ENCODE measurements at places on chromosomes 4 and X.

GRCh38 chr4:153789741-153790499 lies 1.0 kb upstream of the SFRP2 start:
- H3K4me1 ChIP-seq: peaks cover 50% of the 10 kb centered on the region
- no peaks in the 10 kb centered on the region for H3K36me3 ChIP-seq
- H3K27ac ChIP-seq: peak overlapping the region; percentile 81
- DNase-seq: no peak
- peak overlapping the region; percentile 52 for H3K4me3 ChIP-seq

GRCh38 chr4:15233264-15233597 lies 194.6 kb upstream of the C1QTNF7 start:
- no peaks in the 10 kb centered on the region for H3K36me3 ChIP-seq
- H3K4me1 ChIP-seq: peaks cover 27% of the 10 kb centered on the region
- no peak overlapping the region for H3K4me3 ChIP-seq
- H3K27ac ChIP-seq: peak overlapping the region; percentile 19
- DNase-seq: no peak
- H3K27me3 ChIP-seq: no peaks in the 10 kb centered on the region

- no peak overlapping the region for H3K4me3 ChIP-seq
- no peaks in the 10 kb centered on the region for H3K4me1 ChIP-seq
- H3K27me3 ChIP-seq: no peaks in the 10 kb centered on the region
- no peaks in the 10 kb centered on the region for H3K36me3 ChIP-seq
- no peak for DNase-seq
- no peak overlapping the region for H3K27ac ChIP-seq
Observed at GRCh38 chrX:104670051-104670450, 104.1 kb downstream of the IL1RAPL2 start.

DNA sequence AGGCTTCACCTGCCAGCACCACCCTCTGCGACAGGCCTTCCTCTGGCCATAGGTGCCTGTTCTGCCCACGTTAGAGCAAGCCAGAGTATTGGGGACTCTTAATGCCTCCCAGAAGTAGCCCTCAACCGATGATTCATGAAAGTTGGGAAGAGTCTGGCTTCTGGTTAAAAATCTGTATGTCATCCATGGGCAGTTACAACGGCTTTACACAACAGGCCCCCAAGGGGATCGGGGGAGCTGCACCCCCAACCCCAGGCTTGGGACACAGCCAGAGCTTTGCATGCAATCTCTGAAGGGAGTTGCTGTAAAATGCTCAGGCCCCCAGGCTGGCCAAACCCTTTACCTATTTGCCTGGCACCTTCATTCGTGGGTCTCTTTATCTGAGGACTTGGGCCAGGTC lies 5.4 kb upstream of the CYTL1 start:
- DNase-seq: no peak
- no peaks in the 10 kb centered on the region for H3K36me3 ChIP-seq
- H3K27ac ChIP-seq: peak overlapping the region; percentile 26
- H3K4me1 ChIP-seq: no peaks in the 10 kb centered on the region
- H3K27me3 ChIP-seq: peaks cover 4% of the 10 kb centered on the region

GRCh38 chr4:99710681-99711345 lies 53.2 kb upstream of the C4orf54 start:
- DNase-seq: no peak
- no peaks in the 10 kb centered on the region for H3K4me1 ChIP-seq
- H3K27me3 ChIP-seq: no peaks in the 10 kb centered on the region
- H3K4me3 ChIP-seq: no peak overlapping the region
- no peaks in the 10 kb centered on the region for H3K36me3 ChIP-seq

DNA sequence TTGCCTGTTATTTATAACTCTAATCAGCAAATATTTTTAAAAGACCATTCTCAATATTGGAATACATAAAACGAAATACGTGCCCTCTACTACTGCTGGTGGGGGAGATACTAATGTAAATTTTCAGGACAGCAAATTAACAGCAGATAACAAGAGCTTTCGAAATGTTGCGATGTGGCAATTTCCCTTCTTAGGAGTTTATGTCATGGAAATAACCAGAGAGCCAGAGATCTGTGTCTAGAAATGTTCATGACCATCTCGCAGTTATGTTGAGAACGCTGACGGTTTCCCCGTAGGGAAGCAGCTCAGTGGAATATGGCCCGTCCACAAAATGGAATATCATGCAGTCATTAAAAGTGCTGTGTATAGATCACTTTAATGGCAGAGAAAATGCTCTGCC lies 238.4 kb upstream of the PSAPL1 start:
- no peaks in the 10 kb centered on the region for H3K36me3 ChIP-seq
- no peak overlapping the region for H3K27ac ChIP-seq
- no peaks in the 10 kb centered on the region for H3K4me1 ChIP-seq
- no peak for DNase-seq

DNA sequence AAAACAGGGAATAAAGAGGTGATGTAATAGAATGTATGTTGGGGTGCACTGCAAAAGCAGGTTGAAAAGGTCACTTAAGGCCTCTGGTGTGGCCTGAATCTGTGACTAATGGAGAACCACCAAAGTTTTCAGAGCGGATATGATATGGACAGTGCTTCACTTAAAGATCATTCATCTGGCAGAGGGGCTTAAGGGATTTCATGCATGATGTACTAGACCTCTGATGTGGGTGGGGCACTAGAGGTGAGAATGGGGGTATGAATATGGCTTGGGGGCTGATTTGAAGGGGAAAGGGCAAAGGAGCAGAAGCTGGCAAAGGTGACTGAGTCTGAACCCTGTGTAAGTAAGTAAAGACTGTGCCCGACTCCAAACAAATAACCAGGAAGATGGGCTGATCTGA lies 62.4 kb upstream of the MCF2 start:
- H3K27me3 ChIP-seq: no peaks in the 10 kb centered on the region
- H3K4me3 ChIP-seq: no peak overlapping the region
- H3K27ac ChIP-seq: no peak overlapping the region
- H3K4me1 ChIP-seq: no peaks in the 10 kb centered on the region
- H3K36me3 ChIP-seq: peaks cover 12% of the 10 kb centered on the region

DNA sequence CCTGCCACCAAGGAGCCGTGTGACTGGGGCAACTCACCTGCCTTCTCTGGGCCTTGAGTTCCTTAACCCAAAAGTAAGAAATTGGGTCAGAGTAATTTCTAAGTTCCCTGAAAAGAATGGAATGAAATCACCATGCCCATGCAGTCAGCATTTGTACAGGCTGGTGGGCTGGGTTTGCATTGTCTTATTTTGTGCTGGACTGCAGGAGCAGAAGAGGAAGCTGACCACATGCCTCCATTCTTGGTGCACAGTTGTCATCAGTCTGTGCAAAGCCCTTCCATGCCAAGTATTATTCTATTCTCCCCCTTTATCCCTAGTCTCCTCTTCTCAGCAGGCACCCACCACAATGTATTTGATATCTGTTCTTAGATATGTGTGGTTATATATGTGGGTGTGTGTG lies 56.3 kb downstream of the FHDC1 start:
- peaks cover 26% of the 10 kb centered on the region for H3K4me1 ChIP-seq
- no peak overlapping the region for H3K27ac ChIP-seq
- H3K27me3 ChIP-seq: no peaks in the 10 kb centered on the region
- DNase-seq: no peak
- no peaks in the 10 kb centered on the region for H3K36me3 ChIP-seq
- no peak overlapping the region for H3K4me3 ChIP-seq

DNA sequence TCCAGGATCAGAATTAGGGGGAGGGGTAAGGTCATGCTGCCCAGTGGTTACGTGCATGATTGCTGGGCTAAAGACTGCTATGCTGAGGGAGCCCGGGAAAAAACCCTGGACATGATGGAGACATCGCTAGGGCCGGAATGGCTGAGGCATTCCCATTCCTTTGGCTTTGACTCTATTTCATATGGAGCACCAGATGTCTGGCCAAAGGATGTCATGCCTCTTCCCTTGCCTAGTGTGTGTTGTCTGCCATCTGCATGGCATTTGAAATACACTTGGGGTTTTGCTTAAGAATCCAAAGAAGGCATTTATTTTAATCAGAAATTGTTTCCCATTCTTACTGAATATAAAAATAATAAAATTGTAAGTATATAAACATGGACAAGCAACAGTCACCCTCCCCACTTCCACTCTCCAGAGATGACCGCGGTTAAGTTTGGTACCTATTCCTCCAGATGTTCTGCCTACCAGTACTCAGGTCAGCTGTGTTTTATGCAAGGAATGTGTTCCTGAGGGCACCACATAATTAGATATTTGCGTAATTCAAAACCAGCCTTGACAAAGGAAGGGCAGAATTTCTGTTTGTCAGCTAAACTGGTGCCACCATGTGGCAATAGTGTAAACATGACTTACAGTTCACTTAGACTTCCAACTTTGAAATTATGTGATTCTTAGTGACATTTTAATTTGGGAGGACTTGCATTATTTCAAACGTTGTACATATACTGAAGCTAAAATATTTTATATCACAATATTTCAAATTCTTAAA lies 105.9 kb downstream of the CT47B1 start:
- H3K4me3 ChIP-seq: no peak overlapping the region
- H3K36me3 ChIP-seq: no peaks in the 10 kb centered on the region
- H3K27ac ChIP-seq: no peak overlapping the region
- H3K4me1 ChIP-seq: no peaks in the 10 kb centered on the region

GRCh38 chr4:153000076-153000420 lies 63.9 kb downstream of the FHDC1 start:
- peaks cover 35% of the 10 kb centered on the region for H3K4me1 ChIP-seq
- H3K27me3 ChIP-seq: no peaks in the 10 kb centered on the region
- no peaks in the 10 kb centered on the region for H3K36me3 ChIP-seq

- peak; percentile 70 for DNase-seq
- peak overlapping the region; percentile 65 for H3K27ac ChIP-seq
- H3K36me3 ChIP-seq: no peaks in the 10 kb centered on the region
- no peaks in the 10 kb centered on the region for H3K27me3 ChIP-seq
Observed at GRCh38 chr4:85498068-85498733, 23.3 kb downstream of the ARHGAP24 start.

- peaks cover 6% of the 10 kb centered on the region for H3K4me1 ChIP-seq
- peaks cover 7% of the 10 kb centered on the region for H3K27me3 ChIP-seq
- H3K36me3 ChIP-seq: no peaks in the 10 kb centered on the region
- DNase-seq: no peak
- H3K4me3 ChIP-seq: no peak overlapping the region
- H3K27ac ChIP-seq: no peak overlapping the region
Observed at GRCh38 chr4:8599657-8600056, 7.1 kb downstream of the CPZ start.

DNA sequence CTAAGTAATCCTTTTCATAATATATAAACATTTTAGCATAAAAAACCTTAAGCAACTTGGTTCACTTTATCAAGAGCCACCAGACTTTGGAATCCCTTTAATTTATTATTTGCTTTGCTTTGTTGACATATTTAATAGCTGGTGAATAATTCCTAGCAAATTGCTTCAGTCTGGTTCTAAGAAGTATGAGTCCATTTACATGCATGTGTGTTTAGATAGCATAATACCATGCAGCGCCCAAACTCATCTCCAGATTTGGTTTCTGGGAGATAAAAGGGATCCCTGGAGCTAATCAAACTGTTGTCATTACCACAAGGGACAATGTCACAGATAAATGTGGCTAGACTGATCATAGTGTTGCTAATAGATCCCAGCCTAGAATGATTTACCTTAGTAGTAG lies 111.8 kb downstream of the TMEM144 start:
- H3K27ac ChIP-seq: no peak overlapping the region
- no peak for DNase-seq
- H3K27me3 ChIP-seq: no peaks in the 10 kb centered on the region
- no peaks in the 10 kb centered on the region for H3K36me3 ChIP-seq
- H3K4me3 ChIP-seq: no peak overlapping the region
- no peaks in the 10 kb centered on the region for H3K4me1 ChIP-seq

DNA sequence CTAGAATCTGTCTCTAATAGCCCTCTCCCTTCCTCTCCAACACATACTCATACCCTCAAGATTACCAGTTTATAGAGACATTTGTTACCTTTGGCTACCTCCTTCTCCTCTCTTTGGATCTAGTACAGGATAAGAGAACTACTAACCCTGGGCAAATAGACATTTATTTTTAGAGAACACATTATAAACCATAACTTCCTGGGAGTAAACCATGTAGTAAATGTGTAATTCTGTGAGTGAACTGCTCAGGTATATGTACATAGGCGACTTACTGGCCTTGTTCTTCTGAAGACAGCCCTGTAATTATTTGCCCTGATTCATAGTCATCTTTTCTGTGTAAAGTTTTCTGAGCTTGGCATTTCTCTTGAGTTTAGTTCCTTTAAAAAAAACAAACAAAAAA lies 94.2 kb downstream of the KDM6A start:
- no peak overlapping the region for H3K4me3 ChIP-seq
- H3K4me1 ChIP-seq: no peaks in the 10 kb centered on the region
- no peaks in the 10 kb centered on the region for H3K36me3 ChIP-seq
- no peaks in the 10 kb centered on the region for H3K27me3 ChIP-seq
- DNase-seq: no peak
- no peak overlapping the region for H3K27ac ChIP-seq

GRCh38 chr4:36316607-36317006 lies 35.2 kb downstream of the DTHD1 start:
- H3K27ac ChIP-seq: no peak overlapping the region
- no peaks in the 10 kb centered on the region for H3K36me3 ChIP-seq
- no peak overlapping the region for H3K4me3 ChIP-seq

- H3K36me3 ChIP-seq: no peaks in the 10 kb centered on the region
- DNase-seq: no peak
- H3K27ac ChIP-seq: no peak overlapping the region
- no peaks in the 10 kb centered on the region for H3K27me3 ChIP-seq
- H3K4me1 ChIP-seq: no peaks in the 10 kb centered on the region
- H3K4me3 ChIP-seq: no peak overlapping the region
Observed at GRCh38 chr4:46856333-46856732, 52.7 kb downstream of the COX7B2 start.

DNA sequence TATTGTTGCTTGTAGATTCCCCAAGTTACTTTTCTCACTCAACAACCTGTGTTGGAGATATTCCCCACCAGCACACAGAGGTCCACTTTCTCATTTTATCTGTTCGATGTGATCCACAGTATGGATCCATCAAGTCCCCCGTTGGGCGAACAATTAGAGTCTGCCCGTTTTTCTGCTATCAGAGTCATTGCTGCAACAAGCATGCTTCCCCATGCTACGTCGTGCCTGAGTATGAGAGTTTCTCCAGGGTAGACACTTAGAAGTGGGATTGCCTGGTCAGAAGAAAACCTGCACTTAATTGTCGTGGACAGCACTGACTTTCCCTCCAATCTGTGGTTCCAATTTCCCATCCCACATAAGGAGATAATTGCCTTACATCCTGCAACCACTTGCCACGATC lies 62.7 kb upstream of the SHOX start:
- H3K27ac ChIP-seq: no peak overlapping the region
- no peaks in the 10 kb centered on the region for H3K4me1 ChIP-seq
- no peaks in the 10 kb centered on the region for H3K27me3 ChIP-seq
- H3K4me3 ChIP-seq: no peak overlapping the region

DNA sequence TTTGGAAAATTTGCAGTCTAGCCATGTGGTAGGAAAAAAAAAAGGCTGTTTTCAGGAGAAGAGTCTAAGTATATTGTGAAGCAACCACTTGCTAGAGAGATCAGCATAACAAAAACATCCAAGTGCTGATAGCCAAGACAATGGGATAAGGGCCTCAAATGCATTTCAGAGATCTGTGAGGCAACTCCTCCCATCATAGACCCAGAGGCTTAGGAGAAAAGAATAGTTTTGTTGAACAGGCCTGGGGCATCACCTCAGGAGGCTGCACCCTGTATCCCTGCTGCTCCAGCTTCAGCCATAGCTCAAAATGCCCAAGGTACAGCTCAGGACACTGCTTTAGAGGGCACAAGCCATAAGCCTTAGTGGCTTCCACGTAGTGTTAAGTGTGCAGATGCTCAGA lies 13.6 kb upstream of the GPR174 start:
- no peak for DNase-seq
- no peak overlapping the region for H3K4me3 ChIP-seq
- no peak overlapping the region for H3K27ac ChIP-seq
- no peaks in the 10 kb centered on the region for H3K36me3 ChIP-seq

GRCh38 chr4:83177182-83177581 lies 62.7 kb upstream of the PLAC8 start:
- DNase-seq: no peak
- no peaks in the 10 kb centered on the region for H3K36me3 ChIP-seq
- H3K27ac ChIP-seq: no peak overlapping the region
- H3K27me3 ChIP-seq: no peaks in the 10 kb centered on the region

Measured in suprapubic skin (tissue), 4 donors.